ENCODE measurements at places on chromosomes 11 and 22. TPM values are rescaled to one million over a fixed set of nuclear protein-coding genes. Genes with fewer than 3 reads are reported as not detected.

Gene MIOX
- total RNA-seq = not detected

Gene MYEOV
- 4.7 TPM for total RNA-seq

Gene OR56B1
- not detected for total RNA-seq

Gene DGCR6
- 1.6 TPM for total RNA-seq

- peak; percentile 67 for ATAC-seq
Measured at GRCh38 chr11:128757235-128757711, 63.4 kb downstream of the FLI1 start.

DNA sequence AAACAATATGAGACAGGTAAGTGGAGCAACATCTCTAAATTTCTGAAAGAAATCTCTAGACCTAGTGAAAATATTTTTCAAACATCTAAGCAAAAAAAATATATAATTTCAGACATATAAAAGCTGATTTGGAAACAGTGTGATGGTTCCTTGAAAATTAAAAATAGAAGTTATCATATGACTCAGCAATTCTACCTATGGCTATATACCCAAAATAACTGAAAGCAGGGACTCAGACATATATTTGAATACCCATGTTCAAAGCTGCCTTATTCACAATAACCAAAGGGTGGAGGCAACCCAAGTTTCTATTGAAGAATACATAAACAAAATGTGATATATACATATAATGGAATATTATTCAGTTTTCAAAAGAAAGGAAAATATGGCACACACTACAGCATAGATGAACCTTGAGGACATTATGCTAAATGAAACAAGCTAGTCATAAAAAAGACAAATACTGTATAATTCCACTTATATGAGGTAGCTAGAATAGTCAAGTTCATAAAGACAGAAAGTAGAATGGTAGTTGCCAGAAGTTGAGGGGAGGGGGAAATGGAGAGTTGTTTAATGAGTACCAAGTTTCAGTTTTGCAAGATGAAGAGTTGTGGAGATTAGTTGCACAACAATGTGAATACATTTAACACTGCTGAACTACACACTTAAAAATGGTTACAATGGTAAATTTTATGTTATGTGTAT is 300.4 kb downstream of the TTC28 start:
- ATAC-seq = no peak

GRCh38 chr11:61911701-61912529 is 5.5 kb downstream of the RAB3IL1 start:
- no peak for ATAC-seq

DNA sequence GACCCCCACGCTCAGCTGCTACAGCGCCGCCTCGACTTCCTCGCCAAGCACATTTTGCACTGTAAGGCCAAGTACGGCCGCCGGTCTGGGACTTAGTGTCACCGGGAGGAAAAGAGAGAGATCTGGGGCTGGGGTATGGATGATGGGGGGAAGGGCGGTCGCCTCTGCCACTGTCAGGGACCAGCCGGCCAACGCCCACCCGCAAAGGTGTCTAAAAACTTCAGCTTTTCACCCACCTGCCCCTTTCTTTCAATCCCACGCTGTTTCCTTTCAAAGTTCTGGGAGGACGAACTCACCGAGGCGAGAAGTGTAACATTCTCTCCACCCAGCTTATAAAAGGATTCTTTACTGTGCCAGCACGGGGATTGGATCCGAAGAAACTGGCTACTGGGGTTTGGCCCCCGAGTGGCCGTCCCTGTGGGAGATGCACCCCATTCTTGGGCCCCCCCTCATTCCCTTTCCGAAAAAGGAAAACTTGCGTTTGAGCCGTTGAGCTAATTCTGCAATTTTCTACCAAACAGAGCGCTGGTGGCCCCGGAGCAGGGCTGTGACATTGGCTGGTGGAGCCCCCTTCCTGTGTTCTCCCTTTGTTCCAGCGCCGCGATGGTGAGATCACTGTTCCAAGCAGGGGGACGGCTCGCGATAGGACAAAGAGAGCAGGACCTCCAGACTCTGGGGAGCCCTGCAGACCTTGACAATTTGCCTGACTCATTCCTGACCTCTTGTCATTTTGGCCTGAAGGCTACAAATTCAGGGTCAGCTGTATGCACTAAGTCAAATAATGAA is 1.8 kb downstream of the FJX1 start:
- no peak for ATAC-seq

GRCh38 chr11:26228778-26229177 is 103.2 kb upstream of the ANO3 start:
- ATAC-seq = no peak

DNA sequence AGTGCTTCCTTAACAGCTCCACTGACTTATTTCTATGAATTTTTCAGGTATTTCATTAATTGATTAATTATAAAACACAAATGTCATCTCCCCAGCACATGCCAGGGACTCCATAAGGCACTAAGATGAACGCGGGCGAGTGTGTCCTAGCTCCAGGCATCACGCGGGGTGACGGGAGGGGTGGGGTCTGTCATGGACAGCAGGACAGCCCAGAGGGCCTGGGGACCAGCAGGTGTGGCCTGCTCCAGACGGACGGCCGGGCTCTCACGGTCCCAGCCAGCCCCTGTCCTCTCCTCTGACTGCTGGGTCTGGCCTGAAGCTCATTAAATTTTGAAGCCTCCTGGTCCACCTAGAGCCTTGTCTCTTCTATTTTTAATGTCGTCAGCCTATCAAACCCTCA is 531.1 kb downstream of the BRD1 start:
- no peak for ATAC-seq

DNA sequence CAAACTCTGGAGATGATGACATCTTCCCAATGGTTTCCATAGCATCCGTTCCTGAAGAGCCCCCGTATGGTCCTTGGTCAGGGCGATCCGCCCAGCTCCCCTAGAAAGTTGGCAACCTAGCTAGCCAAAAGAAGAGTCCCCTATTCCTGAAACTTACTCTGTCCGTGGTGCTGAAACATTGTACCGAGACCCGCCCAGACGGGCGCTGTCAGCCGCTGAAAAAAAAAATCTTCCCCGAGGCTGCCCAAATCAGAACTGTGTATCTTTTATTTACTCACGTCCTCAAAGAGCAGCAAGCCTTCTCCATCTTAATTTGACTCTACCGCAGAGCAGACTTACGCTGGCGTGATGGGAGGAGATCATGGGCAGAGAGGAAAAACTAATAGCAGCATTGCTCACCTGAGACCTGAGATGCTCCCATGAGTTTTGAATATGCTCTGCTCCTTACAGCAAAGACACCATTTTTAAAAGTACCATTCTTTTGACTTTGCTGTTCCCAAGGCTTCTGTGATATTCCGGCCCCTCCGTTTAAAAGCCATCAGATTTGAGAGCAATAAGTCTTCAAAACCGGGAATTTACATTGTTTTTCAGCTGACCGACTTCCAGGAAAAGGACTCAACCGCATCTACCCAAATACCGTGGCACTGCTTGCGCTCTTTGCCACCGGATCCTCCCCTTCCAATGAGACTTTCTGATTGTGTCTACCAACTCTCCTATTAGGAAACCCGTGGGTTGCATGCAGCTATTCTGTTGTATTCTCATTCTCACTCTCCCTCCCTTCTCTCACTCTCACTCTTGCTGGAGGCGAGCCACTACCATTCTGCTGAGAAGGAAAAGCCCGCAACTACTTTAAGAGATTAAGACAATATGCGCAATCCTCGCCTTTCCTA is at the start of gene SLC17A6:
Gene SLC17A6 (plus strand): TSS at position 786 of the 890 bp plus-strand sequence. CDS start 153 bp downstream, outside the sequence.
- no peak for ATAC-seq

GRCh38 chr22:35610741-35611140 is 6.4 kb downstream of the MB start:
- ATAC-seq = no peak

- no peak for ATAC-seq
Measured at GRCh38 chr11:26322335-26323067, 9.4 kb upstream of the ANO3 start.

GRCh38 chr22:50577987-50578775 is at the start of gene CPT1B:
TSS of gene CPT1B (minus strand) at chr22:50578427. CDS start at chr22:50577915, 512 bp downstream.
- no peak for ATAC-seq

- ATAC-seq = no peak
Measured at GRCh38 chr22:44180706-44181032, at the start of gene PARVG. TSS of gene PARVG (plus strand) at chr22:44180925. CDS start at chr22:44183330, 2,405 bp downstream.

GRCh38 chr11:95088946-95089619 is 563 bp upstream of the ENDOD1 start:
- ATAC-seq = peak; percentile 57

DNA sequence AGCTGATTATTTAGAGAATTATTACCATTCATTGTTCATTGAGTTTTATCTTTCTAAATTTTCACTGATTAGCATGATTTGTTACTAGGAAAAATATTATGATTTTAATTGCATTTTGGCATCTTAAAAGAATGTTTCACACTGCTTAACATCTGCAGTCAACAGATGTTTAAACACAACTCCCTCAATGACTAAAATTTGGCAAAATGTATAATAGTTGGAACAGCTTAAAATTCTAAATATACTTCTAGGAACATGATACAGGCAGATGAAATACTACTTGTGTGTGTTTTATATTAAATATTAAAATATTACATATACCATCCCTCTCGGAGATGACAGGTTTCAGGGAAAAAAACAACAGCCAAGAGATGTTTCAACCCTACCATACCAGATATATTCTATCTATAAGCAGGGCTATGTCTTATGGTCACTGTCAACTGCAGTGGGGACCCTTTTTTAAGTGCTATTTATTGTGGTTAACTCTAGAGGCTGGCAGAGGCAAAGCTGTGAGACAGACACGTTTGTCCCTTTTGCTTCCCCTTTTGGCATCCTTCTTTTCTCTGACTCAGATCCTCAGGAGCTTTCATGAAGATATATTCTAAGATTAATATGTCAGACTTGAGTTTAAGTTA is 81.9 kb downstream of the BDNF start:
- no peak for ATAC-seq

- no peak for ATAC-seq
Measured at GRCh38 chr11:2827256-2827655, 58.3 kb downstream of the CDKN1C start.
